ENCODE measurements at places on chromosomes 5 and 9. TPM values are rescaled to one million over a fixed set of nuclear protein-coding genes. Genes with fewer than 3 reads are reported as not detected.

The CEP72 gene
- total RNA-seq: 2.5 TPM

The SPATA31C1 gene
- not detected for total RNA-seq

The PTPN3 gene
- total RNA-seq: 6.8 TPM

The IFNA13 gene
- total RNA-seq: not detected

The ACTBL2 gene
- not detected for total RNA-seq

The DOCK2 gene
- 17.2 TPM for total RNA-seq

The ZDHHC11B gene
- total RNA-seq: 32.5 TPM

The PTGES gene
- 7.9 TPM for total RNA-seq

The BTNL8 gene
- not detected for total RNA-seq

The ZNF454 gene
- 2.0 TPM for total RNA-seq

The ZFAND5 gene
- total RNA-seq: 151 TPM

The CCDC152 gene
- total RNA-seq: 2.3 TPM

Data from left cardiac atrium (tissue), 4 donors.